ENCODE measurements at places on chromosomes 3 and 15.

DNA sequence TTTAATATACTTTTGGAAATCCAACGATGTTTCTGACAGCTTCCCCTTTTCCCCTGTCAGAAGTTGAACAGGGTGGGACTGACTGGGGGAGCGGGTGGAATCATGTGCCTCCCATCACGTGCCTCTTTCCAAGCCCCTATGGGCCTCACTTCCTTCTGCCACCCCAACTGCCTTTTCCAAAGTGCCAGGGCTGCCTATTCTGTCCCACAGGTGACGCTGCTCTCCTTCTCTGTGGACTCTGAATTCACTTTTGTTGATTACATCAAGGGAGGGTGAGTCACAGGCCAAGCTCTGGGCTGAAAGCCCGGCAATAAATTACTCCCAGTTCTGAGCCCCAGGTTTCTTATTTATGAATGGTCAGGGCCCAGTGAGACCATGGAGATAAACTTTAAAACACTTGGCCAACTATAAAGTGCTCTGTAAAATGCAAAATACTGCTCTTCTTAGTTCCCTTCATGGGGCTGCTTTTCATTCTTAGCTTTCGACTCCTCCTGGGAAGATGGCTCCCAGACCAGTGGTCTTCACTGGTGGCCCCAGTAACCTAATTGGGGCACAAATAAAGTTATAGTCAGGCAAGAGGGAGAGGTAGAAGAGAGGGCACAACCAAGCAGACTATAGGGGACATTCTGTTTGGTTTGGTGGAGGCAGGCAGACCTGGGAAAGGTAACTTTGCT lies 12.3 kb downstream of the CPNE9 start:
- peak; percentile 91 for DNase-seq

DNA sequence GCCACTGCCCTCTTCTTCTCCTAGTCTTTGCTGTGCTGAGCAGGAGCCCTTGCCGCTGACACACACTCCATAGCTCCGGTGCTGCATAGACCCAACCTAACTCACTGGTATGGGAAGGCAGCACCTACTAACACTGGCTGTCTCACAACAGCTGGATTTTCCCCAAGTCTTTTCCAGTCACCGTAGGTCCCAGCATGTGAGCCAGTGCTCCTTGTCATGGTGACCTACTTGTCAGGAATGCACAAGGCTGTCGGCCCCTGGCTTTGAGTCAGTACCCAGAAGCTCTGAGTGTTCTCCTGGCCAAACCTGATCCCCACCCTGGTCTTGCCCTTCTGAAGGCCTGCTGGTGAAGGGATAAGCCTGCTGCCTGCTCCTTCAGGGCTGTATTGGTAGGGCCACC lies 25.7 kb downstream of the AMOTL2 start:
- no peak for DNase-seq

DNA sequence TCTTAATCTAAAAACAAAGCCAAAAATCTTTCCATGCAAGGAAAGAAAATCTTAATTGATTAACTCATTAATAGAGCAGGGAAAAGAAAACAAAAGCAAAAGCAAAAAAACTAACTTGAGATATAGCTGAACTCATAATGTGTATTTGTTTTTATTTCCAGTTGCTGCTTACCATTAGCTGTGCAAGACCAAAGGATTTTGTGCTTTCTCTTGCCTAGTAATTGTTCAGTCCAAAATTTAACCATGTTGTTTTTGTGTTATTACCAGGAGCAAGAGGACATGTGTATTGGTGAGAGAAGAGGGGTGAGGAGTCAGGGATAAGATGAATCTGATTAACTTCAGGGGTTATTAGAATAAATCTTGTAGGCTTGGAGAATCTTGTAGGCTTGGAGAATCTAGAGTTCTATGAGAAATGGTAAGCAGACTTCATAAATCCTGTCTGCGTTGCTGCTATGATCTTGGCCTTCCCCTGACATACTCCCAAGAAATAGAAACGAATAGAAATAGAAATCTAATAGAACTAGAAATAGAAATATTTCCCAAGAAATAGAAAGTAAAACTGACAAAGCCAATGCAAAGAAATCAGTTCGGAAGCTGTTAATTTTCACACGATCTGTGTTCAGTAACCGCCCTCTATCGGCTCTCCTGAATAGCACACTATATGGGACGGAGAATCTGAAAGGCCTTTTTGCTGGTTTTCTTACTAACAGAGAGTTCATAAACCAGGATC lies 72.6 kb upstream of the TNFSF10 start:
- peak; percentile 75 for DNase-seq

DNA sequence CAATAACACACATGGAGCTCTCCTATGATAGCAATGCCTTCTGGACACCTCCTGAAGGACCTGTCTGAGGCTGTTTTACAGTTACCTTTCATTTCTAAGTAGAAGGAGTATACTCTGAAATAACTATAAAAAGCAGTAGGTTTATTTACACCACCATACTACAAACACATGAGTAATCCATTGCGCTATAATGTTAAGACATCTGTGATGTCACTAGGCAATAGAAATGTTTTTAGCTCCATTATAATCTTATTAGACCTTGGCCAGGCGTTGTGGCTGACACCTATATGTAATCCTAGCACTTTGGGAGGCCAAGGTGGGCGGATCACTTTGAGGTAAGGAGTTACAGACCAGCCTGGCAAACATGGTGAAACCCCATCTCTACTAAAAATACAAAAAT lies 24.7 kb downstream of the PXK start:
- DNase-seq = no peak

GRCh38 chr3:86578071-86578470 lies 412.9 kb downstream of the VGLL3 start:
- DNase-seq = no peak

DNA sequence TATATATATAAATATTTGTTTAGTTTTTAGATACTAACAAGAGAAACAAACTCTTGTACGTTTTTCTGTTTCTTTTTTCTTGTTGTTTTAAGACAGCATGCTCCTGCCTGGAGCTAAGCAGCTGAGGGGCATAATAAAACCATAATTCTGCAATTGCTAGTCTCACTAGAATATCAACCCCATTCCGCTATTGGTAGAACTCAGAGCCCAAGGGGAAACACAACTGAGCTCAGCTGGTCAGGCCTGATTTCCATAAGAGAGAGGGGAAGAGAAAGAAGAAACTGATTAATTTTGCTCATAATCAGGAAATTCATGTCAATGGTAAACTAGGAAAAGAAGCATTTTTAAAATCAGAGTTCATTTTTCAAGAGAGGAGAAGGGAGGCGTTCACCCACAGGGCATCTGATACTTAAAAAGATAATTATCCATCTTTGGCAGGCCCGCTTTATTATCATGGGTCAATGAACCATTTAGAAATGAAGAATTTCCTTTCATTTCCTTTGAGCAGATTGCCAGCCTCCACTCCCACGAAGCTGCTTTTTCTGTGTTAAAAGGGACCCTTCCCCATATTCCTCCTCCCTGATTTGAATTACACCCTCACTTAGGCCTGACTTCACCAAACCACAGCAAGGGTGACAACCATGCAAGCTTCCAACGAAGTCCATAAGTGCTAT lies 965.3 kb upstream of the CFAP20DC start:
- no peak for DNase-seq

GRCh38 chr3:138974462-138974861 lies 27.4 kb downstream of the FOXL2NB start:
- DNase-seq = peak; percentile 28

GRCh38 chr3:159859836-159860235 lies 128.8 kb upstream of the IL12A start:
- no peak for DNase-seq

DNA sequence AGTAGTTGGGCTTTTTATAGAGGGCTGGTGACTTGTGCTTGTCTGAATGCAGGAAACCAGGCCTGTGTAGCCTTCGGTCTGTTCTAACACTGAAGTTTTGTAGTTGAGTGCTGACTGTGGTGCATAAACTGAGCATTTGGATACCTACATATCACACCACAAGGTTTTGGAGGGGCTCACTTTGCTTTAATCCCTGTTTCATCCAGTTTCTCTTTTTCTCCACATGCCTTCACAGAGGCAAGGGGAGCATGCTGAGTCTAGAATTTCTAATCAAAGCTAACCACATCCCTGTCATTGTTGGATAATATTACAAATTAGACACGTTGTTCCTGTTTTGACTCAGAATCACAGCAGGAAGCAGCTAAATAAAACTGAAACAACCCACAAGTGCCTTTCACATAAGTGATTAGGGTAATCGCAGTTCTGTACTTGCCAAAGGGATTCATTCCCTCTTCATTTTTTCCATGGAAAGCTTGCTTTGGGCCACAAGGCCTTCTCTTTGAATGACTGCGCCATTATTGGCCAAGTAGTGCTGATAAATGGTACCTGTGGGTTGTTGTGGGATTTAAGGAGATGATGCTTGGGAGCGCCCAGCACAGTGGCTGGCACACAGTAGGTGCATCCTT lies 48.9 kb downstream of the TGFBR2 start:
- peak; percentile 40 for DNase-seq

GRCh38 chr3:87435926-87436620 lies 159.7 kb upstream of the POU1F1 start:
- no peak for DNase-seq

DNA sequence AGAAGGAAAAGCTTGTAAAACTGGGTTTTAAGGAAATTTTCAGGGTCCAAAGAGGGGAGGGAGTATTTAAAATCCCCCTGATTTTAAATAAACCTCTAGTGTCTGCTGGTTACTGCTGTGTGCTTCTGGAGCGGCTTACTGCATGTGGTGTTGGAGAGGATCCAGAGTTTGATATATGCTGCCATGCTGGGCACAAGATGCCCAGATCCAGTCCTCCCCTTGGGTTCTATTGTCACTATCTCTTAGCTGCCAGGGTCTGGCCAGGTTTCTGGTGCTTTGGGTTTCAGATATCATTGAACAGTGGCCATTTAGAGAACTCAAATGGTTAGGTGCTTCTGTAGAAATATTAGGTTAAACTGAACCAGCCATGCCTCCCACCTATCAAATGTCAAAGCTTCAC lies 27.5 kb downstream of the MINAR1 start:
- DNase-seq = no peak

DNA sequence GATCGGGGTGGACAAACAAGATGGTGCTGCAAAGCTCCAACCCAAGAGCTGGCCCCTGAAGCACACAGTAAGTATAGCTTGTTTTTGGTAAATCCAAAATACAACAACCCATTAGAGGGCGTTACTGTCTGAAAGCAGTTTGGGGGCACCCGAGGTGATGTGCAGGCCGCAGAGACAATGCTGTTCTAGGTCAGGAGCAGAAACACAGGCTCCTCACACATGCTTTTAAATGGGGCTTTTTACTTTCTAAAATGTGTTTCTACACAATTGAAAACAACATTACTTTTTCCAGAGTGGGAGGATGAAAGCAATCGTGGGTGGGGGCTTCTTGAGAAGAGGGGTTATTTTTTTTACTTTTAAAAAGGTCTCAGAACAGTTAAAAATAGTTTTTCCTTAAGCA lies 1029.3 kb upstream of the CFAP20DC start:
- DNase-seq = no peak

GRCh38 chr3:177529071-177529550 lies 331.8 kb upstream of the TBL1XR1 start:
- DNase-seq = no peak

DNA sequence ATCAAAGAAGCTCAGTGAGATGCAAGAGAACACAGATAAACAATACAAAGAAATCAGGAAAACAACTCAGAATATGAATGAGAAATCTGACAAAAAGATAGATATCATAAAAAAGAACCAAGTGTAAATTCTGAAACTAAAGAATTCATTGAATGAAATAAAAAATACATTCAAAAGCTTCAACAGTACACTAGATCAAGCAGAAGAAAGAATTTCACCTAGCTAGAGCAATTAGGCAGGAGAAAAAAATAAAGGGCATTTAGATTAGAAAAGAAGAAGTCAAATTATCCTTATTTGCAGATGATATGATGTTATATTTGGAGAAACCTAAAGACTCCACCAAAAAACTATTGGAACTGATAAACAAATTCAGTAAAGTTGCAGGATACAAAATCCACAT lies 19.4 kb upstream of the CX3CR1 start:
- no peak for DNase-seq

DNA sequence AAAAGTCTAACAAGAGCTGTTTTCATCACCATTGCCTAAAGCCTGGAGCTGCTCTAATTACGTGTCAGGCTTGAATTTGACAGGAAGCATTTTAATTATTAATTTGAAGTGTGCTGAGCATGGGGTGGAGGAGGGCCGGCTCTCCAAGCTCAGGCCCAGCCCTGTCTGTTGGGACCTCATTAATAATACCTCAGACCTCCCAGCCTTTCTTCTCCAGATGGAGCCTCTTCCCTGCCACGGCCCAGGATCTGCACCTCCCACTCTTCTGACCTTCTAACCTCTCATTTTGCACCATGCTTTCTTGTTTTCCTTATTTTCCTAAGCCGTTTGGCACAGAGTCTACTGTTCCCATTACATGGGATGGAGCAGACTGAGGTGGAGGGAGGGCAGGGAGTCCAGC lies 30.0 kb downstream of the INSYN1 start:
- no peak for DNase-seq

GRCh38 chr15:34588046-34588674 lies 4.7 kb upstream of the GOLGA8B start:
- peak; percentile 67 for DNase-seq

GRCh38 chr3:152256851-152257562 lies 11.7 kb upstream of the MBNL1 start:
- no peak for DNase-seq

DNA sequence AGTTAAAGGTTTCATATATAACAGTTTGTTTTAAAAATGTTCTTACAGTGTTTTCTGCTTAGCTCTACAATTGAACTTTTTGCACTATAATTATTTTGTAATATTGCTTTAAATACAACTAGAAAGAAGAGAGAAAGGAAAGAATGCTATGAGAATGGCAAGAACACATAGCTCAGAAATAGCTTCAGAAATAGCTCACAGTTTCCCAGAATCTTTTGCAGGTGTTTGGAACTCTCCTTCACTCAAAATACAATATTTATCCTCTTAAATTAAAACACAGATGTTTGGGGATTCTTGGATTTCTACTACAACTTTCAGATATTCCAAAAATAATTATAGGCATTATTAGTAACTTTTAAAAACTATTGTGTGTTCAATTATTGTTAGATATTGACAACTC lies 658.0 kb upstream of the DPPA4 start:
- no peak for DNase-seq

- no peak for DNase-seq
These were observed 120.3 kb downstream of the BDH1 start for GRCh38 chr3:197435426-197435825.

GRCh38 chr3:50639055-50639494 lies 22.1 kb downstream of the MAPKAPK3 start:
- DNase-seq = no peak

DNA sequence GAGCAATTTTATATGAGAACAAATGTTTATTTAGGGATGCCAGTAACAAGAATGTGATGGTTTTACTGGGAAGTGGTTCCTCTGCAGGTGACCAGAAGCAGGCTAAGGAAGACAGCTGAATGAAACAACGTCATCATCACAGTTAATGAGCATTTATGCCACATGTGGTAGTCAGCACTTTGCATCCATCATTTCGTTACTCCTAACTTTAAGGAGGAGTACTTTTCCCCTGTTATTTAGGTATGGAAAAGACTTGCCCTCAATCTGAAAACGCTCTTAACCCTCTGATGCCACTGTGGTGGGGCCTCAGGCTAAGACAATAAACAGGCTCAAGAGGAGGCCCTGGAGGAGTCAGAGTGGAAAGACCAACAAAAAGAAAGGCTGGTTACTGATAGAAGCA lies 31.2 kb downstream of the INTS14 start:
- DNase-seq = no peak

- peak; percentile 12 for DNase-seq
These were observed 45.1 kb downstream of the TNIK start for GRCh38 chr3:171415070-171415469.
